ENCODE measurements at places on chromosomes 5 and 9.

GRCh38 chr9:124267271-124267807 is 9.6 kb downstream of the NEK6 start:
- DNase-seq, result no peak

GRCh38 chr5:171797543-171797942 is 11.9 kb downstream of the SMIM23 start:
- no peak for DNase-seq

DNA sequence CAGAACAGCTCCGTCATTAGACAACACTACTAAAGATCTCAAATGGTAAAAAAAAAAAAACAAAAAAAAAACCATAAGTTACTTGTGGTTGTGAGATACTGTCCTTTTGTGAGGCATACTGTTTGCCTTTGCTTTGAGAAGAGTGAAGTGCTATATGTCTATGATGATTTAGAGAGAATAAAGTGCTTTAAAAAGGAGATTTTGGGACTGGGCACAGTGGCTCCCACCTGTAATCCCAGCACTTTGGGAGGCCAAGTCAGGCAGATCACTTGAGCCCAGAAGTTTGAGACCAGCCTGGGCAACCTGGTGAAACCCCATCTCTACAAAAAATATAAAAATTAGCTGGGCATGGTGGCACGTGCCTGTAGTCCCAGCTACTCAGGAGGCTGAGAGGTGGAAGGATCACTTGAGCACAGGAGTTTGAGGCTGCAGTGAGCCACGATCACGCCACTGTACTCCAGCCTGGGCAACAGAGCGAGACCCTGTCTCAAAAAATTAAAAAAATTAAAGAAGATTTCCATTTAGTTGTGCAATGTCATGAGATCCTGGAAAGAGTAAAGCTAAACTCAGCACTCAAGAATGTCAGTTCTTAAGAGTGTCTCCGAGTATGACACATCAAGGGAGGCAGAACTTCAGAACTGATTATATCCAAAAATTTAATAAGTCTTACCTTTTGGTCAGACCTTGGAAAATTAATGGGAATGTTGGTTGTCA is 87.3 kb downstream of the PRDM6 start:
- DNase-seq, result no peak

GRCh38 chr9:12735665-12736064 is 39.2 kb upstream of the LURAP1L start:
- DNase-seq, result no peak

DNA sequence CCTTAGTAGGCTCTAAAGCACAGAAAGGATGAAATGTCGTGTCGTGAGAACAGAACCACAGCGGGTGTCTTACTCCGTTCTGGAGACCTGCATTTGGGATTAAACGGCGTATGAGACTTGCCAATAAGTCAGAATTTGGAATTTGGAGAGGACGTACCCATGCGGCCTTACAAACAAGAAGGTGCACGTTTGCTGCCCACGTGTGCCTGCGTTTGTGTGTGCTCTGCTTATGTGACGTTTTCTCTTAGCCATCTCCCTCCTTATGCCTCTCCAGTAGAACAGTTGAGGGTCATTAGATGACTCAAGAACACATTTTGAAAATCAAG is 171.6 kb upstream of the OTULINL start:
- no peak for DNase-seq
